ENCODE measurements at places on chromosomes 1 and 21.

GRCh38 chr21:26554365-26554764 is 18.7 kb downstream of the CYYR1 start:
- DNase-seq, result no peak

DNA sequence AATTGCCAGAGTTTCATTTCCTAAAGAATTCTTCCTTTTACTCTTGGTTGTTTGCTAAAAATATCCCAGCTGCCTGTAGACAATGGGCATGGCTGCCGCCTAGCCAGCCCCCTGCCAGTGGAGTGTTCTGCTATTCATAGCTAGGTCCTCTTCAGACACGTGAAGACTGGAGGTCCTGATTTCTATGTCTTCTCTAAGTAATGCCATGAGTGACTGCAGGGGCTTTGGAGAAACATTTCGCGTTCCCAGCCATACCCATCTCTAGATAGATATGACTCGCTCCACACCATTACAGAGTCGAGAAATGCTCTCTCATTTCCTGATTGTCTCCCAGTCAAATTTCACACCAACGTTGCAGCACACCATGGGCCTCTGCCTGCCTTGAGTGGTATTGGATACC is 99.5 kb upstream of the BACE2 start:
- DNase-seq, result no peak

DNA sequence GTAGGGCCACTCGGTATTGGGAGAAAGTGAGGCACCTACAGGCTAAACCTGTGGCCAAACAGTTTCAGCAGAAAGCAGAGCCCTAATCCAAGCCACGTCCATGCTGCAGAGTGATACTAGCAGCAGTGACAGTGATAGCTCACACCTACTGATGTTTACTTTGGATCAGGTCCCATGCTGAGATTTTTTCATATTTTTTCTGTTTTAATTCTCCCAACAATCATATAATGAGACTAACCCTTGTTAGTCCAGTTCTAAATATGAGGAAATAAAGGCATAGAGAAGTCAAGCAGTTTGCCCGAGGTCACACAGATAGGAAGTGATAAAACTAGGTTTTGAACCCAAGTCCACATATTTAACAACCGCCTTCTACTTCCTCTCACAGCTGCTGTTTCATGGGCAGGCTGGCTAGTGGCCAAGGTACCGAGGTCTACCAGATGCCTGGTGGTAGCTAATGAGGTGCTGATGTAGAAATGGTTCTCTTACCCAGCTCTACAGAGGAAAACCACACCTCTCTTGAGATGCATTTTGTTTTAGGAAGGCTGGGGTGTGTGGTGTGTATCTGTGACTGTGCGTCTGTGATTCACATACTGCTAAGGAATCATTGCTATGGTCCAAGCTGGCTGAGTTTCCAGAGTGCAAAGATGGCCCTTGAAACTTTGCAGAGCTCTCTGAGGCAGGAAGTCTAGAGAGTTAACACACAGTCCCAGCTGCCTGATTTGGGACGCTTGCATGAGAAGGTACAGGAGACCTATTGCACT is 80.3 kb upstream of the ARTN start:
- DNase-seq, result no peak

DNA sequence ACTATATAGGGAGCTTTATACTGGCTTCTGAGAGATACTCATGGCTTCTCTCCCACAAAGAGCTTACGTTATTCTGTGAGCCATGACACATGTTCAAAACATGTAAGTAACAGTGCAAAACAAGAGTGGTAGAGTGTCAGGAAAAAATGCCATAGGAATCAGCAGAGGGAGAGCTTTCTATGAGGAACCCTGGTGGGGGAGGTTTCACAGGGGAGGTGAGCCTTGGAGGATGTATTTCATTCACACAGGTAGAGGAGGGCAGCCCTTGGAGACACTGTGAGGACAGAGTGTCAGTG is 72.7 kb upstream of the LYST start:
- no peak for DNase-seq

DNA sequence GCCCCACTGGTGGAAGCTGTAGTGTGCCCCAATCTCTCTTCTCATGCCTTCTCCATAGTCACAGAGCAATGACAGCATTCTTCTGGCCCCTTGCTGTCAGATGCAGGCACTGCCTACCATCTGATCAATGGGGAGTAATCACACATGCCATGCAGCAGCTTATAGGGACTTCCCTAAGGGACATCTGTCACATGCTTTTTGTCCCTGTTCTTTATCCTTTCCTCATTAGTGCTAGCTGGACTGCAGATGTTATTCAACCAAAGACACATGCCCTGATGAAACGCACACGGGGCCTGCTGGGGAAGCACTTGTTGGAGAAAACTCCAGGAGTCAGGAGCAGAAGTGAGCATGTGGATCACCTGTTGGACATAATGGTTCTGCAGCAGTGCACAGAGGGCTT is 108.7 kb downstream of the KCNJ15 start:
- no peak for DNase-seq

DNA sequence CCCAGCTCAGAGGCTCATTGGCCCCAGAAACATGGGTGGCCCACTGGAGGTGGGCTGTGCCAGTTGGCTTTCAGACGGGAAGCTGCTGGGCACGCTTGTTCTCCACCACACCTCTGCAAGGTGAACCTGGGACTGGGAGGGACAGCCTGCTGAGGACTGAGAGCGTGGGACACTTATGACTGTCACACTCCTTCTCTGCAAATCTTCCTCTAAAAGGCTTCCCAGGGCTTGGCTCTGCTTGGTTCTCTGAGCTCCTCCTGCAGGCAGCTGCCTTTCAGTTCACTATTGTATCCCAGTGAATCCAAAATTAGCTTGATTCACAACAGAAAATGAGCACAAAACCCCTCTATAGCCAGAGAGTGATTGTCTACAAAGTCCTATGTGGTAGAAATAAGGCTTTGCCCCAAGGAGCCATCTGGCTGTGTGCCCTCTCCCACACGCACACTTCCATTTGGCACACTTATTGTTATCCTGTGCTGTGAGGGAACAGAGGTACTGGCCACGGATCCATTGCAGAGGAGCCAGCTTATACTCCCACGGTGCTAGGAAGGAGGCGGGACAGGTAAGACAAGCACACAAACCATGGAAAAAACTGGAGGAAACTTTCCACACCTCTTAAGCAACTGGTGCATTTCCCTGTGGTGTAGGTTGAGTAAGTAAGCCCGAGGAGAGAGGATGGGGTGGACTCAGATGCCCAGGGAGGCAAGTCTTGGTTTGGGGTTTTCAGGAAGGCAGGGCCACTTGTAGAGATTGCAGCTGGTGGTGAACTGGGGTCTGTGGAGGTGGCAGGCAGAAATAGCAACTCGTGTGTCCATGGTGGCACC is 18.9 kb upstream of the BTG2 start:
- DNase-seq, result no peak

- DNase-seq, result peak; percentile 82
Measured at GRCh38 chr1:160070243-160071163, 543 bp upstream of the KCNJ10 start.

- DNase-seq, result no peak
Measured at GRCh38 chr21:14591377-14591776, 45.3 kb upstream of the SAMSN1 start.

- DNase-seq, result no peak
Measured at GRCh38 chr1:217311766-217312165, 319.1 kb downstream of the GPATCH2 start.

- peak; percentile 64 for DNase-seq
Measured at GRCh38 chr1:172697534-172698002, 38.7 kb downstream of the FASLG start.

DNA sequence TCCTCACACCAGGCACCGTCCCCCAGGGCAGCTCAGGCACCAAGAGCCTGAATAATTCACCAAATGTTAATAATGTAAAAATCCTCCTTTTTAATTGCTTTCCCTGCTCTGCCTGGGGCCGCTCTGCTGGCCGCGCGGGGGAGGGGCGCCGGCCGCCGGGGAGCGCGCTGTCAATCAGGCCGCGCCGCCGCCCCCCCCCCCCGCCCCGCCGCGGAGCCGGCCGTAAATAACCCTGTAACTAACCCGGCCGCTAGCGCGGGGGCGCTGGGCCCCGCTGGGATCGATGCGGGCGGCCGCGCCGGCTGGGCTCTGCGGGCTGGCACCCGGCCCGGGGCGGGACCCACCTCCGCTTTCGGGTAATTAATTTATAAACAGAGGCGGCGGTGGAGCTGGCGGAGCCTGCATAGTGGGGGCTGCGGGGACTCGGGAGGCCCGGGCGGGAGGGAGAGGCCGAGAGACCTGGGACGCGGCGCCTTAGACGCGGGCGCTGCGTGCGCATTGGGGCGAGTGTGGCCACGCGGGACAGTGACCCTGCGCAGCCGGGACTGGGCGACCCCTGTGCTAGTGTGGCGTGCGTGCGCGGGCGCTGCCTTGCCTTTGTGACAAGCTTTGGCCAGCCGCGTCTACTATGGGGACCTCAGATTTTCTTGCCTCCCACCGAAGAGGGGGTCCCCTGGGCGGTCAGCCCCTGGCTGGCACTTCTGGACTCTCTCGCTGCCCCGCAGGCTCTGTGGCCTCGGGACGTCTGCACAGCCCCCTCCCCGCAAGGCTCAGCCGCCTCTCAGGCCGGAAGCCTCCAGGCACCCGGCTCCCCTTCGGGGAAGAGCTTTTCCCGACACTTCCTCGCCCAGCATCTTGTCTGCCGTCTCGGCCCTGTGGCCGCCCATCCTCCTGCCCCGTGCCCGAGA is 16.6 kb downstream of the SAMD11 start:
- DNase-seq, result no peak

DNA sequence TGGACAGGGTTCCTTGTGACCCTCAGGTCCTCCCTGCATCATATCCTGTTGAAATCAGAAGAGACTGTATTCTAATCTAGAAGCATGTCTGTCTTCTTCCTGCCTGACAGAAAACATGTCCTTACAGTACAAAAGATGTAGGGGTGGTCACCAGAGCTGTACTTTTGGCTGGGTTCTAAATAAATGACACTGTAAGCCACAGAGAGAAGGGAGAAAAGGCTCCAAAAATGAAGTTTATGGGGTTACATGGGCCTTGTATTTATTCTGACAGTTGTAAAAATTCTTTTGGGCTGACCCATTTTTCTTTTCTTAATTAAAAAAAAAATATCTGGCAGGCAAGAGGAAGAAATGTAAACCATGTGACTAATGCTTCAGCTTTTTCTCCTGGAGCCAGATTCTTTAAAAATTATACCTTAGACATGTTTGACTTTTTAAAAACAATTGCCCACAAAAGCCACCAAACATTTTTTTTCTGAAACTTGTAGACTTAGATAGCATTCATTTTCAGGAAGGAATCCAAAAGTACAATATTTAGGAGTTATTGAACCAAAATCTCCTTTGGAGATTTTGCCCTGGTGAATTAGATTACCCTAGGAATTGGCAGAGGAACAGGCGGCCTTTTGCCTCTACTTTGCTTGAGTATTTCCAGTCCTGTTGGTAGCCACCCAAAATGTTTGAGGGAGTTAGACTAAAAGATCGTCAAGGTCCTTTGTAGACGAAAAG is 17.1 kb downstream of the RGL1 start:
- DNase-seq, result no peak

DNA sequence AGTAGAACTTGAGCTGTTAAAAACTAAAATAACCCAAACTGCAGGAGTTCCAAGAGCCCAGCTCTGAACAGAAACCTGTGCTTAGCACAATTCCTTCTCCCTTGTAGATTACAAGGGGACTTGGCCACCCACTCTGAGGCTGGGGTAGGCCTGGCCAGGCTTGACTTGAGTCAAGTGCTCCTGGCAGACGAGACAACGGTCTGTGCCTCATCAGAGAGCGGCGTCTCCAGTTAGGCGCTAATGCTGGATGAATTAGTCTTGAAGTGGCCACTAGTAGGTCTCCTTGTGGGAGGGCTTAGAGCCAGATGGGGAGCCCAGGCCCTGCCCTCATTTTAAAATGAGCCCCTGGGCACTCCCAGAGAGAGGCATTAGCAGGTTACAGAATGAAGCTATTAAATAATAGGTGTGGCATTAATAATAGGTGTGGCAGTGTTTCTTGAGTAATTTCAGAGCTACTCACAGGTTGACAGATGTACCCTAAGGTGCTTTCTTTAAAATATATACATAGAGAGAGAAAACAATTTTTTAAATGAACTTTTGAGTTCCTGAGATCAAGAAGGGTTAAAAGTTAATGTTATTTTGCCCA is 1.1 kb downstream of the EEIG2 start:
- DNase-seq, result no peak

GRCh38 chr1:116821763-116822162 is 67.5 kb downstream of the CD2 start:
- no peak for DNase-seq

- DNase-seq, result no peak
Measured at GRCh38 chr1:27031235-27032118, 18.8 kb upstream of the TENT5B start.

GRCh38 chr1:193412748-193413147 is 226.3 kb upstream of the B3GALT2 start:
- DNase-seq, result no peak

DNA sequence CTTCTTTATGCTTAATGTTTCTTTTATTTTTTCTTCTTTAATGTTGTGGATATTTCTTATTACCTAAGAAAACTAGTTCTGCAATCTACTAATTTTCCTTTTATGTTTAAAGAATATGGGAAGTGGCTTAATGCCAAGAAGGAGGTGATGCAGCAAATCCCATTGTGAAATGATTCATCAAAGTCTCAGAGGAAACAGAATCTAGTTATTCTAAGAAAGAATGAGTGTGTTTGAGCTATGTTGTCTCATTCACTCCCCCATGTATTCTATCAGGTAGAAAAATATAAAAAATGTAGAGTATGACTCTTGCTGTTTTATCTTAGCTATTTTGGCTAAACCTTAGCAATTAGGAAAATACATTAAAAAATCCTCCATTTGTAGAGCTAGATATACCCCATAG is 659.9 kb upstream of the RGS18 start:
- no peak for DNase-seq

DNA sequence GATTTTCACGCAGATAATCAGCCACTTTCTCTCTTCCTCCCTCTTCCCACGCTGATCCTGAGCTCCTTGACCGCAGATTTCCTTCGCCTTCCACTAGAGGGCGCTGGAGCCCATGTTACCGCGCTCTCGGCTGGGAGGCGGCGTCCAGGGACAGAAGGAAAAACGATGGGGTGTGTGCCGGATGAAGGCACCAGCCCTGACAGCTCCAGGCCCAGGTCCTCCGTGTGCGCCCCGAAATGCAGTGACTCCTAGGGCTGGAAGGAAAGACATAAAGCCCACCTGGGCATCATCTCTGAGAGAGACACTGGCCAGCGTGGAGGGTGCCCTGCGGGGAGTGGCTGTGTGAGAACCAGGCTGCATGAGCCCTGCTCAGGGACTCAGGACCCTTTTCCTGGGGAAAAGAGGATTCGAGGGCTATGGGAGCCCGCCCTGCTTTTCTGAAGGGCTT is 44.9 kb upstream of the CYP2J2 start:
- peak; percentile 42 for DNase-seq

DNA sequence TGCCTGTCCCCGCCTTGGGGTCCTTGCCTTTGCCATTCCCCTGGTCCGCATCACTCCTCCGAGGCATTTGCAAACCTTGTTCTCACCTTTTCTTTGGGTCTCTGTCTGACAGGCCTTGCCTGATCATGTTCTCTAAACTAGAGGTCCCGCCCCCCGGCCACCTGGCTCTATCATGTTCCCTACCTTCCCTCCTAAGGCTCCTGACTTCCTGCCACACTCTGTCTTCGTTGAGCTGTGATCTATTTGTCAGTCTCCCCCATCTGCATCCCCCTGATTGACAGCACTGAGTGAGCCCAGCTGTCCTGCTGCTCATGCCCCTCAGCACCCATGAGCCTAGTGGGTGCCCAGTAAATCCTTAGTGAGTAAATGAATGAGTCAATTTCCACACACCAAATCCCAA is 22.8 kb downstream of the ERG start:
- DNase-seq, result peak; percentile 53

Measured in thymus (tissue), 14 donors.